ENCODE measurements at places on chromosomes 4 and X.

DNA sequence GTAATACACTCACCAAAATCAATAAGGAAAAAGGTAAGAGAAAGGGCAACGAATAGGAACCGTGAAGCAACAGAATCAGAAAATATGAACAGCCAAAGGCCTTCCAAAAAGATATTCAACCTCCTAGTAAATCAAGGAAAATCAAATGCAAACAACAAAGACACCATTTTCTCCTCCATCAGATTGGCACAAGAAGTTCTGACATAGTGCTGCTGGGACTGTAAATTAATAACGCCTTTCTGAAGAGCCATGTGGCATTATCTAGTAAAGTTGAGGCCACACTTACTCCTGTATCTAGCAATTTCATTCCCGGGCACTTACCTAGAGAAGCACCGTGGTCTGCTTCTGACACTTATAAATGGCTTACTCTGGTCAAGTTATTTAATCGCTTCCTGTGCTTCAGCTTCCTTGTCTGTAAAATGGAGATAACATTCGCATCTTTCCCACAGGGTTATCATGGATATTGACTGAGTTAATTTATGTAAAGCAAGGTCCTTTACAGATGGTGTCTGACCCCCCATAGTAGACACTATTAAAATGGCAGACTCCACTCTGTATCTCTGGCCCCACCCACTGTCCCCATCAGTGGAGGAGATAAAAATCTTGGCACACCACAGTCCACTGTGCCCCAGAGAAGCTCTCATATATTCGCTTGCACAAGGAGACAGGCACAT lies 20.5 kb upstream of the ENPP6 start:
- no peak for DNase-seq

GRCh38 chr4:174600391-174600790 lies 78.1 kb upstream of the HPGD start:
- no peak for DNase-seq

DNA sequence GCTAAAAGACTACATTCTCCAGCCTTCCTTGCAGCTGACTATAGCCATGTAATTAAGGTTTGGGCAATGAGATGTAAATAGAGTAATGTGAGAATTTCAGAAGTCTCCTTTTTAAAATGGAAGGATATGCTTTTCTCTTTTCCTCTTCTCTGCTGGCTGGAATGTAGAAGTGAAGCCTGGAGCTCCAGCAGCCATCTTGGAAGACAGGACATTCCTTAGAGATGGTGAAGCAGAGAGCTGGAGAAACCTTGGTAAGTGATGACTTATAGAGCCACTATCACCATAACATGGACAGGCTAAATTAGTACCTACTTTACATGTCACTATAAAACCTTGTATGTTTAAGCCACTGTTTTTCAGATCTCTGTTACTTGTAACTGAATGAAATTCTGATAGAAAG lies 48.0 kb downstream of the RASL11B start:
- DNase-seq: no peak

GRCh38 chr4:168712316-168712890 lies 215.6 kb downstream of the PALLD start:
- DNase-seq: no peak

GRCh38 chr4:122666527-122667245 lies 45.8 kb upstream of the IL21 start:
- no peak for DNase-seq

DNA sequence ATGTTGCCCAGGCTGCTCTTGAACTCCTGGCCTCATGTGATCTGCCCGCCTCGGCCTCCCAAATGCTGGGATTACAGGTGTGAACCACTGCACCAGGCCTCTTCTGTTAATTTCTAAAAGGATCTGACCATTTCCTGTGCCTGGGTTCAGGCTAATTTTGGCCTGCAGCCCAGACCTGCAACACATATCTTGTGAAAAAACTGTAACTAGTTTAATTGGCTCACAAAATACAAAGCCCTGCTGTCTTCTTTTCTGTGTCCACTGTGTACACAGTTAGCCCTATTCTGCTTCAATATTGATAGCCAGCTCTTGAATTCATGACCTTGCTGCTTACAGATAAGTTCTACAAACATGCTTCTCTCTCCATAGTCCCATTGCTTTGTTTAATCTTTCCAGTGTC lies 753.5 kb downstream of the PDHA2 start:
- DNase-seq: no peak
